ENCODE measurements at places on chromosomes 11 and 22. TPM values are rescaled to one million over a fixed set of nuclear protein-coding genes. Genes with fewer than 3 reads are reported as not detected.

Gene C11orf21
- total RNA-seq = 1.4 TPM

DNA sequence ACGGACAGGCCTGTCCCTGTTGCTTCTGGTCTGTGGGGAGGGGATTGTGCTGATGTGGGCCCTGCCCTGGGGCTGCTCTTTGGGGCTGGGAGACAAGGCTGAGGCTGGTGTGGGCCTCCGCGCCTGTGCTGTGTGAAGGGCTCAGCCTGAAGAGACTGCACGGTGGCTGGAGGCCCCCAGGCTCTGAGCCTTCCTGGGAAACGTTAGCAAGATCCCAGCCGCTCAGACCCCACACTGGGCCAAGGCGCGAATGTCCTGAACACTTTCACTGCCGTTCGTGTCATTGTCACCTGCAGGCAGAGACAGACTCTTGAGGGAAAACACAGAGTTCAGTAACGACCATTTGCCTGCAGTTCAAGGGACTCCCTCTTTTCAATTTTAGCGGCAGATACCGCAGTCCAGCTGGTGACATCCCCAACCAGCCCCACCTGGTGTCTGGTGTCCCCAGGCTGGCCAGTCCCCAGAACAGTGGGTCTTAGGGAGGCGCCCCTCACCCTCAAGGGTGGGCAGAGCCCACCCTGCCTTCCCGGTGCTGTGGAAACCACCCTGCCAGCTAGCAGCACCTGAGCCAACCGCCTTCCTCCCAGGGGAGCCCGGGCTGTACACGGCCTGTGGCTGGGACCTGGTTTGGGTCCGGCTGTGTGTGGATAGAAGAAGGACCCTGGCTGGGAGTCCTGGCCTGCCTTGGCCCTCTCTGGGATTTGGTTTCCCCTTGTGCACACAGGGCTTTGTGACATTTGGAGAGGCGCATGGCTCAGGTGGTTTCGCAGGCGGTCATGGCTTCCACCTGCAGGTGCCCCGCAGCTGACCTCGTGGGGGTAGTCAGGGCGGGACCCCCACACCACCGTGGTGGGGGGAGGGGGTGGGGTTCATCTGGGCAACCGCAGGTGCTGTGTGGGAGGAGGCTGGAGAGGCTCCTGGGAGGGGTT lies 5.7 kb downstream of the PANX2 start:
- no peaks in the 10 kb centered on the region for H3K27me3 ChIP-seq
- no peaks in the 10 kb centered on the region for H3K4me1 ChIP-seq
- H3K36me3 ChIP-seq = no peaks in the 10 kb centered on the region
- DNase-seq = no peak
- H3K27ac ChIP-seq = no peak overlapping the region

Gene CATSPER1
- total RNA-seq = not detected

- H3K27me3 ChIP-seq = no peaks in the 10 kb centered on the region
- no peak overlapping the region for H3K4me3 ChIP-seq
- H3K36me3 ChIP-seq = no peaks in the 10 kb centered on the region
- H3K4me1 ChIP-seq = peaks cover 29% of the 10 kb centered on the region
- peak overlapping the region; percentile 18 for H3K27ac ChIP-seq
Measured at GRCh38 chr11:95451261-95451660, 220.3 kb upstream of the SESN3 start.

GRCh38 chr11:128843198-128843785 lies 23.8 kb downstream of the KCNJ1 start:
- peaks cover 14% of the 10 kb centered on the region for H3K4me1 ChIP-seq
- no peak overlapping the region for H3K27ac ChIP-seq
- no peaks in the 10 kb centered on the region for H3K27me3 ChIP-seq
- no peaks in the 10 kb centered on the region for H3K36me3 ChIP-seq
- DNase-seq = no peak

Gene APLP2
- 326 TPM for total RNA-seq

DNA sequence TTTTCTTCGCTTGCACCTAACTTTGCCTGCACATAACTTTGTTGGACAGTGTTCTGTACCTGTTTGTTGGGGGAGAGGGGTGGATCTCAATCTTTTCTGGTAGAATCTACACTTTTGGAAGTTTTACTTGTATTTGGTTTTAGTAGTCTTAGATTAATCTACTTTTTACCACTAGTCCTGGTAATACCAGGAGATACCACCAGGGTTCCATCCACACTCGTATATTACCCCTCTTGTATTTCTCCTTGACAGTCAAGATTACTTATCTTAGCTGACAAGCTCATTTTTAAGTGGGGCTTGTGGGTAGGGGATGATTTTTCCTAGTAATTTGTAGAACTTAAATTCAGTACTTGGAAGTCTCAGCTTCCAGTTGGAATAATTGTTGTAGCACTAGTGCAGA lies 37.3 kb upstream of the TECTA start:
- no peak overlapping the region for H3K27ac ChIP-seq
- no peaks in the 10 kb centered on the region for H3K4me1 ChIP-seq
- peaks cover 33% of the 10 kb centered on the region for H3K36me3 ChIP-seq
- DNase-seq = no peak
- no peak overlapping the region for H3K4me3 ChIP-seq

- H3K4me1 ChIP-seq = no peaks in the 10 kb centered on the region
- DNase-seq = no peak
- no peaks in the 10 kb centered on the region for H3K36me3 ChIP-seq
Measured at GRCh38 chr11:79663017-79663416, 222.2 kb upstream of the TENM4 start.

DNA sequence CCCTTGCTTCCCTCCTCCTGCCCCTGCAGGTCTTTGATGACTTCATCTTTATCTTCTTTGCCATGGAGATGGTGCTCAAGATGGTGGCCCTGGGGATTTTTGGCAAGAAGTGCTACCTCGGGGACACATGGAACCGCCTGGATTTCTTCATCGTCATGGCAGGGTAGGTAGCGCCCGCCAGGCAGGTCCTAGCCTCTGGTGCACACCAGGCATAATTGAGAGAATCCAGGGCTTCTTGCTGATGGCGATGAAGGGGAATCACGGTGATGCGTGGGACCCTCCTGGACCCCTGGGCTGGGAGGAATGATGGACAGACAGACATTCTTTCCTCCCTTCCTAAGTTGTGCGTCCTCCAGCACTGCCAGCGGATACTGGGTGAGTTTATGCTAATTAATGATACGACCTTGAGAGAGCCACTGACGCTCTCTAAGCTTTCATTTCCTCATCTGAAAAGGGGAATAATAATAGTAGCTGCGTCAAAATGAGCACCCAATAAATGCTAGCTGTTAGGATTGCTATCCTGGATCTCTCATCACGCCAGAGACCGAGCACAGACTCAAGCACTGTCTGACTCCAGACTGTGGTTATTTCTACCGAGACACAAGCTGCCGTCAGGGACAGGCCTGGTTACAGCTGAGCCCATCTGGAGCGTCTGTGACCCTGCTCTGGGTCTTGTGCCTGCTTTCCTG lies 30.1 kb downstream of the CACNA1I start:
- no peaks in the 10 kb centered on the region for H3K36me3 ChIP-seq
- no peak for DNase-seq
- no peaks in the 10 kb centered on the region for H3K27me3 ChIP-seq
- no peak overlapping the region for H3K27ac ChIP-seq

Gene SLC22A25
- not detected for total RNA-seq

DNA sequence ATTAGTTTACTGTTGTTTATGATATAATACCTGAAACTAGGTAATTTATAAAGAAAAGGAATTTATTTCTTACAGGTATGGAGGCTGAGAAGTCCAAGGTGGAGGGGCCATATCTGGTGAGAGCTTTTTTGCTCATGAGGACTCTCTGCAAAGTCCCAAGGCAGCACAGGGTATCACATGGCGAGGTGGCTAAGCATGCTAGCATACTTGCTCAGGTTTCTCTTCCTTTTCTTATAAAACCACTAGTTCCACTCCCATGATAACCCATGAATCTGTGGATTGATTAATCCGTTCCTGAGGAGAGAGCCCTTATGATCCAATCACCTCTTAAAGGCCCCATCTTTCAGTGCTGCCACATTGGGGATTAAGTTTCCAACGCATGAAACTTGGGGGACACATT lies 82.7 kb downstream of the PHF21A start:
- H3K27ac ChIP-seq = no peak overlapping the region
- no peak overlapping the region for H3K4me3 ChIP-seq
- H3K4me1 ChIP-seq = peaks cover 11% of the 10 kb centered on the region
- no peaks in the 10 kb centered on the region for H3K27me3 ChIP-seq

GRCh38 chr22:38422611-38423511 lies 32.1 kb downstream of the KCNJ4 start:
- H3K4me3 ChIP-seq = no peak overlapping the region
- no peak overlapping the region for H3K27ac ChIP-seq
- H3K36me3 ChIP-seq = no peaks in the 10 kb centered on the region
- no peaks in the 10 kb centered on the region for H3K27me3 ChIP-seq
- no peak for DNase-seq

Gene CD6
- total RNA-seq = 0.79 TPM

Gene MPPED1
- total RNA-seq = not detected

DNA sequence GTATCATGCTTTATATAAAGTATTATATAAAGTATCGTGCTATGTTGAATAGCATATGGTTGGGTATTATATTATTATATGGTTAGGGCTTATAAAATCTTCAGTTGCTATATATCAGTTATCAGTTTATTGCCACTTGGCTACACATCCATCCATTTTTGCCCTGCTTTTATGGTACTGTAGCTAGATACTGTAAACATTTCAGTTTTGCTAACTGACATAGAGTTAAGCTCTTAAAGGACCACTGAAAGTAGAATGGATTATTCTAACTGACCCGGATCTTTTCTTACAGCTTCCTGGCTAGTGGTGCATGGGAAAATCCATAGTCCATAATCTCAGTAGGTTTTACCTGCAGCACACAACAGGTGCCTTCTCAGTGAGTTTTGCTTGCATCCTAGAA lies 405.3 kb upstream of the LUZP2 start:
- no peak overlapping the region for H3K27ac ChIP-seq
- H3K27me3 ChIP-seq = no peaks in the 10 kb centered on the region
- no peaks in the 10 kb centered on the region for H3K4me1 ChIP-seq
- no peaks in the 10 kb centered on the region for H3K36me3 ChIP-seq

GRCh38 chr11:778976-779954 lies 2.0 kb upstream of the GATD1 start:
- H3K27ac ChIP-seq = no peak overlapping the region
- no peak for DNase-seq
- H3K36me3 ChIP-seq = no peaks in the 10 kb centered on the region
- no peaks in the 10 kb centered on the region for H3K4me1 ChIP-seq
- no peaks in the 10 kb centered on the region for H3K27me3 ChIP-seq

DNA sequence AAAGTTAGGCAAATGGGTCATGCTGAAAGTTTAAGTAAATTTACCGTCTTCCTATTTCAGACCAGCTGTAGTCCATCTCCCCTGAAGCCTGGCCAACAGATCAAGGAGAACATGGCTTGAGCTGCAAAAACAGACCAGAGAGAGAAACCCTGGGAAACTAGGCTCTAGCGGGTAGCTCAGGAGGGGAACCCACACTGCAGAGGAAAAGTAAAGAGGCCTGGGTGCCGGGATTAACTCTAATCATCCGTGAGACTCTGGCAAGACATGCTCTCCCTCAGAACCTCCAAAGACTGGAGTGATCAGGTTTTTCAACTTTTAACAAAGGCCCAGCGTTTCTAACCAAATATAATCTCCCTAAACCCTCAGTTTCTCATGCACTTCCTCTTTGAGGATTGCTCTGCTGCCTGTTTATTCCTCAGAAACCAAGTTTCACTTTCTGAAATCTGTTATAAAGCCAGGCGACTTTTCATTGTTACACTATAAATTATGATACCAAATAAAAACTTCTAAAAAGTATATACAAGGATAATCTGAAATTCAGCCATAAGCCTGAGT lies 67.5 kb downstream of the GAB2 start:
- DNase-seq = no peak
- no peaks in the 10 kb centered on the region for H3K36me3 ChIP-seq
- peak overlapping the region; percentile 16 for H3K4me3 ChIP-seq
- peak overlapping the region; percentile 78 for H3K27ac ChIP-seq

Gene PGA4
- not detected for total RNA-seq

Gene TPBGL
- total RNA-seq = 0.12 TPM

Gene PGR
- 8.2 TPM for total RNA-seq

DNA sequence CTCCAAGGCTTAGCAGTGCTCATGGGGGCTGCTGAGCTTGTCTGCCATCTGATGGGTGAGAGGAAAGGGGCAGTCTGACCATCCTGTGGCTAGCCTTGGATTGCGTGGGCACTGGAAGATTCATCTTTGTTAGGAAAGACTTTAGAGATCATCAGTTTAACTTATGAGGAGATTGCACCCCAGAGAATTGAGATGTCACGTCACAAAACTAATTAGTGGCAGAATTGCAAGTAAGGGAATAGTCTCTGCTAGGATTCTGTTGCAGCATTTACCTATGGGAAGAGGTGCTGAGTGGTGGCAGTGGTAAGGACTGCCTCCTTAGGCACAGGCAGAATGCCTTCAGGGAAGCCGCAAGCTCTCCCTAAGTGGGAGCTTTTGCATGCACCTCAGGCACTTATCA lies 42.8 kb upstream of the HSPA8 start:
- H3K4me1 ChIP-seq = peaks cover 21% of the 10 kb centered on the region
- H3K27ac ChIP-seq = no peak overlapping the region
- no peaks in the 10 kb centered on the region for H3K36me3 ChIP-seq
- DNase-seq = no peak

Gene PLEKHB1
- total RNA-seq = 13.0 TPM

Gene RASGRP2
- total RNA-seq = 30.4 TPM

GRCh38 chr11:129388824-129389223 lies 13.2 kb downstream of the BARX2 start:
- H3K4me3 ChIP-seq = no peak overlapping the region
- DNase-seq = no peak
- no peaks in the 10 kb centered on the region for H3K36me3 ChIP-seq
- no peaks in the 10 kb centered on the region for H3K4me1 ChIP-seq
- no peak overlapping the region for H3K27ac ChIP-seq

Gene CD44
- total RNA-seq = 26.8 TPM

Gene NLRP14
- not detected for total RNA-seq

Gene HBG1
- total RNA-seq = not detected

Gene MS4A6A
- total RNA-seq = 40.8 TPM

Gene KCNK4
- total RNA-seq = not detected

DNA sequence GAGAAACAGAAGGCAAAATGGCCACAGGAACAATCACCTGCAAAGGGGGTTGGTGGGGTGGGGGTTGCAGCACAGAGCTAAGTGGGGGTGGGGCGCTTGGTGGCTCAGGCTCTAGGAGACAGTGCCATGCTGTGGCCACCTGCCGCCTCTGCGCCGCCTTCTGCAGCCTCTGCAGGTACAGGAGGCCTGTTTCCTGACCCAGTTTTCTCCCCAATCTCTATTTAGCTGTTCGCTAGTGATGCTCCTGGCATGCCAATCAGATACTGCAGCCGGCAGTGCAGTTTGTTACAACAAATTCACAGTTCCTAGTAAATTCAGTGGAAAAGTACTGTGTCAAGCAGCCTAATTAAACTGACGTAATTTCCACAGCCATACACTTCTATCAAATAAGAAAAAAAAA lies 106.4 kb downstream of the SERGEF start:
- no peak overlapping the region for H3K4me3 ChIP-seq
- no peak for DNase-seq
- H3K27ac ChIP-seq = no peak overlapping the region
- H3K4me1 ChIP-seq = no peaks in the 10 kb centered on the region
- no peaks in the 10 kb centered on the region for H3K36me3 ChIP-seq

Gene SLC43A3
- 61.3 TPM for total RNA-seq

Gene SLC22A12
- not detected for total RNA-seq

Gene CARD16
- 1.6 TPM for total RNA-seq
